ENCODE measurements at places on chromosomes 16 and 17. TPM values are rescaled to one million over a fixed set of nuclear protein-coding genes. Genes with fewer than 3 reads are reported as not detected.

DNA sequence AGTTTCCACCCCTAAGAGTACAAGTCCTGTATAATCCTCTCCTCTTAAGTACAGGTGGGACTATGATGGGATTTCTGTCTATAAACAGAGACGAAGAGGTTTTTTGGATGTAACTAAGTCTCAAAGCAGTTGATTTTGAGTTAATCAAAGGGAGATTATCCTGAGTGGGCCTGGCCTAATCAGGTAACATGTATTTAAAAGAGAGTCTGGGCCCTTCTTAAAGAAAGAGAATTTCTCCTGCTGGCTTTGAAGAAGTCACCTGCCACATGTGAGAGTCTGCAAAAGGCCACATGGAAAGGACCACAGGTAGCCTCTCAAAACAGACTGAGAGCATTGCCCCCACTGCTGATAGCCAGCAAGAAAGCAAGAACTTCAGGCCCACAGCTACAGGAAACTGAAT lies 142.3 kb downstream of the IRX5 start:
- no peak for DNase-seq

DNA sequence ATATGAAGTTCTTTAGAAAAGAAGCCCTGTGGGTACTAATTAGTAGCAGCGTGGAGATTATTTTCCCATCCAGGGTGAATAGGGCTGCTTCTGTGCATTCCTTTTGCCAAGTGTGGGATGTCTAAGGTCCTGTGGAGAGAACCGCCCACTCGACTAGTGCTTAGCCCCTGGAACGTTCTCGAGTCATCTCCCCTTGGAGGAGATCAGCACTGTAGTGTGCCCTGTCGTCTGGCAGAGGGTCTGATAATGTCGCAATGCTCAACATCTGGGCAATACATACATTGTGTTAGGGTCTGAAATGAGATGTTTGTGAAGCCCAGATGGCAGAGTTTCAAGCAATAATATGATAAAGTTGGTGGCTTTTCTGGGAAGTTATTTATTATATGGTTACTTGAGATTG lies 64.8 kb downstream of the SPECC1 start:
- no peak for DNase-seq

DNA sequence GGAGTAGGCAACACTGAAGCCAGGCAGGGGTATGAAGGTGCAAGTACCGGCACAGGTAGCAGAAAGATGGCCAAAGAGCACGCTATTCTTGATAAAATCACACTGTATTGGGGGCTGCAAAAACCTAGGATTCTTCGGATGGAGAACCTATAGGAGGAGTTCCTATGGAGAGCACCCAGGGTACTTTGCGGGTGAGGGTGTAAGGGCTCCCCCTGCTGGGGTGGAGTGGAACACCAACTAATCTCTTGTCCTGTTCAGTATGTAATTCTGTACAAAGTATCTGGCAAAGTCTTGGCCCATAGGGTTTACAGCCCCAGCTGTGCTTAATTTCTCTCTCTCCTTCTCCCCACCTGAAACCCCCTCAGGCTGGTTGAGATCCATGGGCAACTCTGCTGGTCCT lies 393.1 kb upstream of the ASIC2 start:
- no peak for DNase-seq

GRCh38 chr16:1877804-1878203 lies 5.8 kb upstream of the MEIOB start:
- no peak for DNase-seq

Gene KRTAP4-6
- not detected for total RNA-seq

Gene ABHD15
- 7.3 TPM for total RNA-seq

Gene TAF1C
- 20.0 TPM for total RNA-seq

DNA sequence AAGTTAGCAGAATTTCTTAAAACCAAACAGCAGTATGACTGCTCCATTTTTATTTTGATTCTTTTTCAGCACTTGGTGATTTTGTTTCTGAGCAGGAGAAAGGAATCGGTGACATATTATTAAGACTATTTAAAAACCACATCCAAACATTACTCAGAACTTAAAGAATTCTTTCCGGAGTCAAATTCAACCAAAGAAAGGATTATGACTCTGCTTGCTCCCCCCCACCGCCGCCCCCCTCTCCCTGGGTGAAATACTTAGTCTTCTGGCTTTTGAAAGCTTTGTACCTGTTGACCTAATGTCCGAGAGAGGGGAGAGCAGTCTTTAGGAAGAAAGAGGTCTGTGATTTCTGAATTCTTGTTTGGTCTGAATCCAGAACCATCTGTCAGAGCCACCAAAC lies 17.9 kb upstream of the COL1A1 start:
- no peak for DNase-seq

- DNase-seq: no peak
Observed at GRCh38 chr16:87963400-87963799, 12.2 kb downstream of the BANP start.

Gene MYH3
- total RNA-seq: 2.0 TPM

- no peak for DNase-seq
Observed at GRCh38 chr16:69469807-69470561, 45.6 kb downstream of the CYB5B start.

Gene C16orf46
- 0.79 TPM for total RNA-seq

DNA sequence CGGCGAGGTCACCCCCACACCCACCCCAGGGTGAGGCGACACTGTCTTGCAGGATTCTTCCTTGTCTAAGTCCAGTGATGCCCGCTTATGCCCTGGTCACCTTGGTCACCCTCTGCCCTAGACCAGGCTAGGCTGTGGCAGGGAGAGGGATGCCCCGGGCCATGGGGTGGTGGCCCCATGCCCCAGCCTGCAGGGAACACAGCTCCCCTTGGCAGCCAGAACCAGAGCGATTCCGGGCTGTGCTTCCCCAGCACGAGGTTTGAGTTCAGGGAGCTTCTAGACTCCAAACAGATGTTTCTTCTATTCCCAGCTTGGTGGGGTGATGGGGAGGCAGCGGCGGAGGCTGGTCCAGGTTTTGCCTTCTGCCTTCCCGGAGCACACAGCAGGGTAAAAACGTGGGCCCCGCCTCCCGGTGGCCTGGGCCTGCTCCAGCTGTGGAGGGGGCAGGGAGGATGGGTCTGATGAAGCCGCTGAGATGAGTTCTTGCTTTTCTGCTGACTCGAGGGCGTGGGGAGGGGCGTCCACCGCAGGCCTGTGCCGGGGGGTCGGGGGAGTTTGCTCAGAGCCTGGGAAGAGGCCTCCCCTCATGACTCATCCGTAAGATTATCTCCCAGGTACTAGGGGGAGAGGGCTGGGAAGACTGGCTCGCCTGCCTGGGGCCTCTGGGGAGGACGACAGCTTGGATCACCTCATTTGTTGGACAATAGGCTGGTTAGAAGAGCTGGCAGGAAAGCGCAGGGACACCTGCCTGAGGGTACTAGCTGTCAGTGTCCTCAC lies 15.4 kb downstream of the SMTNL2 start:
- peak; percentile 44 for DNase-seq

DNA sequence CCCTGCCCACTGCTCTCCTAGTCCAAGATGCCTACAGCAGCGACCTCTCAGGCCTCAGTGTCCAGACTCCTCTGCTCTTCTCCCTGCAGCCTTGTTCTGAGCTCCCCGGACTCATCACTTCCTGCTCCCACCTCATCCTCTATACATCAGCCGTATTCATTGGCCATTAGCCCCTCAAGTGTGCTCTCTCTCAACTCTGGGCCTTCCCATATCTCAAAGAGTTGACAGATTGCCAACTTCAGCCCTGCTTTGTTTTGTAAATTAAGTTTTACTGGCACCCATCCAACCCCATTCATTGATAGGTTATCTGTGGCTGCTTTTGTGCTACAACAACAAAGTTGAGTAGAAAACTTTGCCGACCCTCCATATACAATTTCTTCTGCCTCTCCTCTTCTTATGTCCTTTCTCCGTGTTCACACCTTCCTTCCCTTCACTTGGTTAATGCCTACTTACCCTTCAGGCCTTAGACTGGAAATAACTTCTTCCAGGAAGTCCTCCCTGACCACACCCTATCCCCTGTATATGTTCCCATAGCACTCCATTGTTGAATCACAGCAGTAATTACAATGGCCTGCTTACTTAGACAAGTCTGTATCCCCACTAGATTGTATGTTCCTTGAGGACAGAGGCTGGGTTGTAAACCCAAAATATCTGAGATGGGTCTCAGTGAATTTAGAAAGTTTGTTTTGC lies 63.4 kb upstream of the TANC2 start:
- DNase-seq: no peak

Gene KRT31
- not detected for total RNA-seq

- DNase-seq: no peak
Observed at GRCh38 chr16:85473909-85474620, 139.1 kb upstream of the GSE1 start.

Gene RDM1
- total RNA-seq: 0.31 TPM

GRCh38 chr16:26791169-26791568 lies 275.6 kb upstream of the C16orf82 start:
- DNase-seq: no peak

- peak; percentile 75 for DNase-seq
Observed at GRCh38 chr17:82089723-82090548, 8.1 kb downstream of the FASN start.

DNA sequence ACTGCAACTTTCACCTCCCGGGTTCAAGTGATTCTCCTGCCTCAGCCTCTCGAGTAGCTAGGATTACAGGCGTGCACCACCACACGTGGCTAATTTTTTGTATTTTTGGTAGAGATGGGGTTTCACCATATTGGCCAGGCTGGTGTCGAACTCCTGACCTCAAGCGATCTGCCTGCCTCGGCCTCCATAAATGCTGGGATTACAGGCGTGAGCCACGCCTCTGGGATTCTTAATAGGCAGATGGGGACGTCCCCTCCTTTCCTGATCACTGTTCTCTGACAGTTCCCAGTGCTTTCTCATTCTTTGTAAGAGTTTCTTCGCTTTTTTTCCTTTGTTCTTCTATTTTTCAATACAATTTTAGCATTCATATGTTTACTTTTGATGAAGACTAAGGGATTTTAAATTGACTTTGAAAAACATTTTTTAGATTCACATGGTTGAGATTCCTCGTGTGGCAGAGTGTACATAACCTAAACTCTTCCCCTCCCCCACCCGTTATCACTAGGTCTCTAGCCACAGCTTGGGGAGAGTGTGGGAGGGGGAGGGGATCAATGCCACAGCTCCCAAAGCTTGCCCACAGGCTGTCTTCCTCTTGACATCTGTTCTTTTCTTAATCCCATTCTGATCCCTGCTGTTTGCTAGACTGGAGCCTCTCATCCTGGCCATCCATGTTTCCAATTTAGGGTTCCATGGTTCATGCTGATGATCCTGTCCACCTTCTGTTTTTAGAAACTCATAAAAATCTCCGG lies 11.0 kb downstream of the ADORA2B start:
- DNase-seq: no peak

Gene FOXF1
- total RNA-seq: 0.69 TPM

- no peak for DNase-seq
Observed at GRCh38 chr16:2845116-2845515, 12.9 kb downstream of the PRSS22 start.

Gene KRT39
- total RNA-seq: not detected

GRCh38 chr16:56422896-56423441 lies 2.4 kb downstream of the AMFR start:
- DNase-seq: no peak

- no peak for DNase-seq
Observed at GRCh38 chr16:78871241-78871640, 729.3 kb downstream of the MAF start.

Gene NUDT16L1
- 16.5 TPM for total RNA-seq

Gene DCXR
- total RNA-seq: 87.4 TPM

- peak; percentile 41 for DNase-seq
Observed at GRCh38 chr17:33674685-33675084, 381.6 kb upstream of the ASIC2 start.

- DNase-seq: no peak
Observed at GRCh38 chr17:72887917-72888316, 204.6 kb downstream of the SLC39A11 start.

DNA sequence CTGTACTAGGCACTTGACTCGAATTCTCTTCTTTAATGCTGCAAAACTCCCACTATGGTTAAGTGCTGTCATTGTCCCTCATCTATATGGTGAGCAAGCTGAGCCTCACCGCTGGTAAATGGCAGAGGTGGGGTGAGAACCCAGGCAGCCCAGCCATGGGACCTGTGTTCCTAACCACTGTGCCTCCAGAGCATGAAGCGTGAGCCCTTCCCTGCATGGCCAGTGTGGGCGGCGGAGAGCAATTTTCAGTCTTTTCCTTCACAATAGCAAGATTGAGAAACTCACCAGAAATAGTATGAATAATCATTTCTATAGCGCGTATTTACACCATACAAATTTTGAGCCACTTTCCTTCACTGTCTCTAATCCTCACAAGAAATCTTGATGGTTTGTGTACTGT lies 9.2 kb downstream of the BFAR start:
- no peak for DNase-seq
